Osteocyte (in vitro differentiated cells): ENCODE measurements at places on chromosomes 3 and 15.

GRCh38 chr3:192128060-192128459 is 599.3 kb downstream of the FGF12 start:
- DNase-seq = no peak

GRCh38 chr15:22944651-22945050 is 35.5 kb downstream of the CYFIP1 start:
- no peak for DNase-seq

DNA sequence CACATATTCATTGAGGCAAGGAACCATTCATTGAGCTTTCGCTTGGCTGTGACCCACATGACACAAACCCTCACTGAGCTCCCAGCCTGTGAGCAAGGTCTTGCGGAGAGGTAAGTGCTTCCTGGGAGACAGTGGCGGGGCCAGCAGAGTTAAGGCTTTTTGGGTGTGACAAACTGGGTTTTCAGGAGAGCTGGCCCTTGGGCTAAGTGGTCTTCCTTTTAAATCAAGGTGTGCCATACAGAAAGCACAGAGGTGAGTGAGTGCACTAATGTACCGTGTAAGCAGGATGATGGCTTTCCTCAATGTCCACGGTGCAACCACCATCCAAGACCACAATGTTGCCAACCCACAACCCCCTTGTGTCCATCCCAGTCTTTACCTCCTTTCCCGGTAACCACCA is 28.6 kb downstream of the POMGNT2 start:
- DNase-seq = peak; percentile 53

GRCh38 chr3:40914475-40914874 is 284.8 kb upstream of the CTNNB1 start:
- DNase-seq = no peak

- DNase-seq = no peak
Observed at GRCh38 chr3:152047465-152047864, 174.0 kb downstream of the SUCNR1 start.

DNA sequence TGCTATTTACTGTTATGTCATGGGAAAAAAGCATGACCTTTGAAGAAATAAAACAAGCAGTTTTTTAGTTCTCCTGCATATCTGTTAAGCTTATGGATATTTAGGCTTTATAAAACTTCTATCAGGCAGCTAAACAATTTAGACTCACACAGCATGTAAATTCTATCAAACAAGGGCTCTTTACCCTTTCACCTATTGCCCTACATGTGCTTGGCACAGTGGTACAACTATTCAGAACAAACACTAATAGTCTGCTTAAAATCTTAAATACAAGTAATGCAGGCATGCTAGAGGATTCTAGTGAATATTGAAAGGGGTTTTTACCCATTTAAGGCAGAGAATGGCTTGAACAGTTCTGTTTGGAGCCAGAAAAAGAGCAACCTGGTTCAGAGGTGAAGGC is 23.4 kb upstream of the NANOGP8 start:
- DNase-seq = no peak
